CD14-positive monocyte (primary cell): ENCODE measurements at places on chromosomes 1 and 21.

DNA sequence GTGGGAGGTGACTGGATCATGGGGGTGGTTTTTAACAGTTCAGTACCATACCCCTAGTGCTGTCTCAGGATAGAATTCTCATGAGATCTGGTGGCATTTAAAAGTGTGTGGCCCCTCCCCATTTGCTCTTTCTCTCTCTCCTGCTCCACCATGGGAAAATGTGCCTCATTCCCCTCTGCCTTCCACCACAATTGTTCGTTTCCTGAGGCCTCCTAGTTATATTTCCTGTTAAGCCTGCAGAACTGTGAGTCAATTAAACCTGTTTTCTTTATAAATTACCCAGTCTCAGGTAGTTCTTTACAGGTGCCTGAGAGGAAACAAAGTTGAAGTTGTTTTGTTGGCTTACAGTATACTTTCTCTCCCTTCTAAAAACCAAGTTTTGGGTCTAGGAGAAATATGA is 23.1 kb upstream of the SLC22A15 start:
- no peak for DNase-seq

- no peak for DNase-seq
Observed at GRCh38 chr1:232940262-232940661, 10.1 kb upstream of the NTPCR start.

GRCh38 chr21:26544201-26544775 is 28.8 kb downstream of the CYYR1 start:
- no peak for DNase-seq

GRCh38 chr1:207711285-207711684 is 40.6 kb upstream of the CD46 start:
- no peak for DNase-seq

- no peak for DNase-seq
Observed at GRCh38 chr1:86104606-86105532, 51.7 kb downstream of the COL24A1 start.

DNA sequence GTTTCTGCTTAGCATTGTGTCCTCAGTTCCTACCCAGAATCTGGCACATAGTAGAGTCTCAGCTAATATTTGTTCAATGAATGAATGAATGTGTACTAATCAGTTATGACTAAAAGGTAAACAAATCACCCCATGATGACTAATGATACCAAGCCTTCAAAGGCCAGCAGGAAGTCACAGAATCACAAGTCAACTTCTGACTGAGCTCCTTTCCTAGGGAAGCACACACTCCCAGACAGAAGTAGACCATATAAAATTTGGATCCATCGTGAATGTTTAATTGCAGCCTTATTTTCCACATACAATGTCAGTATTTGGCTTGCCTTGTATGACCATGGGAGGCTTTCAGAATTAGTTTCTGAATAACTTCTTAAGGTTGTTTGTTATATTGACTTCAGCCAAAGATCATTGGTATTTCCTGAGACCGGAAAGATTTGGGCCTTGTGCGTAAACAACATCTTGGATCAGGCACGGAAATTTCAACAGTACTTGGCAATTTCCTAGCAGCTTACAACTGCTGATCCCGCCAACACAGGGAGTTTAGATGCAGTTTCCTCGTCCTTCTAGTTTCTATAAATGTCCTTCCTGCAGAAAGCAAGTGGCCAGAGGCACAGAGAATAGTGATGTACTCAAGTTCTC is 185.9 kb upstream of the ATP1B1 start:
- no peak for DNase-seq

DNA sequence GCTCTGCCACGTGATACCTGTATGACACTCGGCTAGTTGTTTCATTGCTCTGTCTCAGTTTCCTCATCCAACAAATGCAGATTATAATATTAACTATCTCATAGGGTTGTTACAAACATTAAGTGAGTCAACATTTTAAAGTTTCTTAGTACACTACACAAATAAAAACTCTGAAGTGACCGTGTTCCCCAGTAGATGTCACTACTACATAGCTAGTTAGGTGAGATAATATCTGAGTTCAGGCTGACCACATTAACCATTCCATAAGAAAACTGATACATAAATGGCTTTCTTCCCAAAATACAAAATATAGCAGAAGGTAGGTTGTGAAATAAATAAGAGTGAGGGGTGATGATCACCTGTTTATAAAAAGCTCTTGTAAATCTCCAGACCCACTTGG is 214.1 kb downstream of the NUF2 start:
- no peak for DNase-seq

- no peak for DNase-seq
Observed at GRCh38 chr1:31627930-31628559, 10.6 kb downstream of the HCRTR1 start.
